ENCODE measurements at places on chromosomes 7 and 10.

DNA sequence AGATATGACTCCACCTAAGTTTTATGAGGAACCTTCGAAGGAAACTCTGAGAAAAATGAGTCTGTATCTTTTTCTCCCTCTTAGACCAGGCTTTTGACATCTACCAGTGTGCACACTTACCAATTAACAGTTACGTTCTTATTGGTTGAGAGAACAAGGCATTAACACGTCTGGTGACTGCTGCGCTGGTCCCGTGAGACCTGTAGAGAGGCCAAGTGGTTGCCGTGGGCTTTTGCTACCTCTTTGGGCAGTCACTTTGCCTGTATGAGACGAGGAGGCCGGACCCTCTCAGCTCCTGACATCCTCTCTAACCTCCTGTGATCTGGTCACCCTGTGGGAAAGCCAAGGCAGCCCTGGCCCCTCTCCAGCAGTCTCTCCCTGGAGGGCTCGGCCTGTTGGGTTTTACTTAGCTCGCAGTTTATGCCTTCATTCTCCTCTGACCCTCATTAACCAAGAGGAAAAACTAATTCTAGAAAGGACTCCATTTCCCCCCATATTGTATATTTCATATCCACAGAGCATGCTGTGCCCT is 513.9 kb upstream of the GALNT17 start:
- DNase-seq: no peak

DNA sequence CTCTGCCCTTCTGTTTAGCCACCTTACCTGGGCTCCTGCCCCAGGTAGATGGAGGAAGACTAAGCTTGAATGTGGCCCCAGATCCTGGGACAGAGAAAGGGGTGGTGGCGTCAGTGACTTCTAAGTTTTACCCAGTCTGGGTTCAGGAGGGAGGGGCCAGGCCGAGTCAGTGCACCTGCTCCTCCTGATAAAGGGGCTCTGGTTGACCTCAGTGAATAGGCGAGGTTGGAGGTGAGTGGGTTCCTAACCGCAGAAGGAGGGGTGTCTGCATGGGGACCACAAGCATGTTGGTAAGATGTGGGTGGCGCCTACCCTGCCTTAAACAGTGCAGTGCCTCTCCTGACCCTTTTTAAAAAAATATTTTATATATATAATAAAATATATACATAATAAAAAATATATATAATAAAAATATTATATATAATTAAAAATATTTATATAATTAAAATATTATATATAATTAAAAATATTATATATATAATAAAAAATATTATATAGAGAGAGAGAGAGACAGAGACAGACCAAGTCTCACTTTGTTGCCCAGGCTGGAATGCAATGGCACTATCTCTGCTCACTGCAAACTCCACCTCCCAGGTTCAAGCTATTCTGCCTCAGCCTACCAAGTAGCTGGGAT is 97.3 kb upstream of the GTF2I start:
- DNase-seq: no peak

DNA sequence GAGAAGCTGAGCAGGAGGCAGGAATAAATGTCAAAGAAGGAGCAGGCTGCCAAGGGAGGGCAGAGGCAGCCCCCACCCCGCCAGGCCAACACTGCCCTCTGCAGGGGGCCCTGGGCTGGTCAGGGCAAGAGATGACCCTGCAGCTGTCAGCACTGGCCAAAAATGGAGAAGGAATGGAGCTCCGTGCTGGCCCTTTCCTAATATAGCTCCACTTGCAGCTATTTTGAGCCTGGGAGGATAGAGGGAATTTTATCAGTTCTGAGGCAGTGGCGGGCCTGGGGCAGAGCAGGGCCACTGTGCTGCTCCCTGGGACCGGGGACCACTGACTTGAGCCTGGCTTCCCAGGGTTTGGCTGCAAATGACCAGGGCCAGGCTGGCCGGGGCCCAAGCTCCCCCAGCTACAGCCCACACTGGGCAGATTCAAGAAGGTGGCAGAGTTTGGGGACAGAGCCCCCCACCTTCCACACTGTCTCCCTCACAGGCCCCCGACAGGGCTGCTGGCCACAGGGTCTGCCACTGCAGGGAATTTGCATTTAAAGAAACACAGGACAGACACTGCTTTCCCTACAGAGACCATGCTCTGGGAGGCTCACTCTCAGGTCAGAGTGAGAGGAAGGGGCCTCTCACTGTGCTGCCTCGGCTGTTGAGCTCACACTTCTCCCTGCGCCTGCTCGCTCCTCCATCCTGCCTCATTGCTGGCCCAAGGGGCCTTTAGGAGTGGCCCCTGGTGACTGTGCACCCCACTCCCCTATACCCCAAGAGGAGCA is 16.2 kb downstream of the LDB3 start:
- no peak for DNase-seq

DNA sequence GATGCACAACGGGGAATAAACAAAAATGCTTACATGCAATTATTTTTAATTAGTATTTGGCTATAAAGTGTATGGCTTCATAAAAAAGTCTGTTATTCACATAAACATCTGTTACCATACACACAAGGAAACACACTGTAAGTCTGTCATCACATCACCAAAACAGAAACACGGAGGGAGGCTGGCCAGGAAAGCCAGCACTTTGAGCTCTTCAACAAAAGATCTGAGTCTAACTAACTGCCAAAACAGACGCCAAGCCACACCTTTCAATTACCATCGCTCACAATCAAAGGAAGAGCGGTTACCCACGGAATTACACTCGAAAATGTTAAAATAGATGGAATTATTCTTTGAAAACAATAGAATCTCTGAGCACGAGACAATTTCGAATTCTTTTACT is 49.2 kb upstream of the MGMT start:
- DNase-seq: no peak

DNA sequence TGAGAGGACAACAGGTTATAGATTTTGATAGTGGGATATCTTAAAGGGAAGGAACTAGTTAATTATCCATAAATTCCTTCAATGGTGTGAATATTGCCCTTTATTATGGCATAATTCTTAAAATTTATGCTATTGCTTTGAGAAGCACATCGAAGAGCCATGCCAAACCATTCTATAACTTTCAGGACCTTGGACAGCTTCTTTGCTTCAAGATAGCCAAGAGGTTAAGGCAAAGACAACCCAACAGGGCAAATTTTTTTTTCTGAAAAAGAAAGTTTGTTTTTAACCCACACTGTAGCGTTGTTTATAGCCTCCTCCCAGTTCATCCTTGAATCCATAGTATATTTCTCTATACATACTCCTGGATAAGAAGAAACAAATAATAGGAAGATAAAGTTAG is 103.2 kb downstream of the NRG3 start:
- DNase-seq: no peak

- no peak for DNase-seq
Observed at GRCh38 chr10:53276797-53277196, 504.2 kb upstream of the MBL2 start.

- DNase-seq: no peak
Observed at GRCh38 chr10:133439517-133440461, 14.0 kb upstream of the SCART1 start.

- no peak for DNase-seq
Observed at GRCh38 chr7:100434297-100435144, 1.8 kb downstream of the PPP1R35 start.

DNA sequence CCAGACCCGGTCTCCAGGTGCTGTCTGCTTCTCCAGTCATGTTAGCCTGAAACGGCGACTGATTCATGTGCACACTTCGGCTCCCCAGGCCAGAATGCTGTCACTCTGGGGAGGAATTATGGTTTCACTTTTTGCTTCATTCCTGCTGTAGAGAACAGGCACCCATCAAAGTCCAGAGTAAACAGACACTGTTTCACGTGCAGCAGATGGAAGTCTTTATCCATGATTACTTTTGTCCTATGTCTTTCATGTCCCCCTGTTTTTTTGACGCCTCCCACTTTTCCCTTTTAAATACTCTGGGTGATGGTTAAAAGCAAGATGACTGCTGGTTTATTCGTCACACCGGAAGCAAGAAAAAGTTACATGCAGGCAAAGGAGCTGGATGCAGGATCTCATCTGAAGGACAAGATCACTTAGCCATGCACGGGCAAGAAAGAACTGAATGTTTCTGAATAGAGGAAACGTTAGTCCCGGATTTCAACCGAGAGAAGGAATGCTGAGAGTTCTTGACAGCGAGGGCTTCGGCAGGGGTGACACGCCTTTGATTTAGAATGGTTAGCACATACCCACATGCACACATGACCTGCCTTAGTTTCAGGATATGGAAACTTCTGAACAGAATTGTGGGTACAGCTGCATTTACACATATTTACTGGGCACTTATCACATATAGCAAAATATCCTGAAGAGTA is 250.0 kb upstream of the KLF6 start:
- no peak for DNase-seq

DNA sequence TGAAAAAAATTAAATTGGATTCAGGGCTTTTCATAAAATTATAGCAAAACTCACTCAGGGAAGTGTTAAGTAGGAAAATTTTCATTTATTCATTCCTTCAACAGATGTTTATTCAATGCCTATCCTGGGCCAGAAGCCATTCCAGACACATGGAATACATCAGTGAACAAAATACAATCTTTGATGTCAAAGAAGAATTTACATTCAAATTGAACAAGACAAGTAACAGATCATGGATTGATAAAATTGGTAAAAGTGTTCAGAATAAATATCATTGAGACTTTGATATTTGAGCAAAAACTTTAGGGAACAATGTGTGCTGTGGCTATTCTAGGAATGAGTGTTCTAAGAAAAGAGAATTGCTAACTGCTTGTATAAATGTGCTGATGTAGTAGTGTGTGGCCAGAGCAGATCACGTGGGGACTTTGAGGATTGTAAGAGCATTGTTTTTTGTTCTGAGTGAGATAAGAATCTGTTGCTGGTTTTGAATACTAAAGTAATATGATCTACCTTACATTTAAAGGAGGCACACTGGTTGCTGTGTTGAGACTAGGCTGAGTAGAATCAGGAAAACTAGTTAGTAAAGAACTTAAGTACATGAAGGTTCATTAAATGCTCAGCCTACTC is 957.2 kb downstream of the PCDH15 start:
- peak; percentile 26 for DNase-seq

DNA sequence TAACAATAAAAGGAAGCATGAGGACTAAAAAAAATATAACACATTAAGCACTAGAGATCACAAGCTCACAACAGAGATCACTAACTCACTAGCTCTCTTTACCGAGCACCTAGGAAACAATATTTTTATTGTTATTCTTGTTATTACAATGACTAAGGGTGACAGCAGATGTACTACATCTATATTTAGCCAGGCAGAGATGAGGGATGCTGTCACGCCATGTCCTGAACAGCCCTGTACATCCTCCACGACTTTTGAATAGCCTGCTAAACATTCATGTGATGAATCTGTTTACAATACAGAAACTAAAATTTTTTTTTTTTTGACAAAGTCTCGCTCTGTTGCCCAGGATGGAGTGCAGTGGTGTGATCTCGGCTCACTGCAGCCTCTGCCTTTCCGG is 22.7 kb downstream of the FAM133B start:
- no peak for DNase-seq

DNA sequence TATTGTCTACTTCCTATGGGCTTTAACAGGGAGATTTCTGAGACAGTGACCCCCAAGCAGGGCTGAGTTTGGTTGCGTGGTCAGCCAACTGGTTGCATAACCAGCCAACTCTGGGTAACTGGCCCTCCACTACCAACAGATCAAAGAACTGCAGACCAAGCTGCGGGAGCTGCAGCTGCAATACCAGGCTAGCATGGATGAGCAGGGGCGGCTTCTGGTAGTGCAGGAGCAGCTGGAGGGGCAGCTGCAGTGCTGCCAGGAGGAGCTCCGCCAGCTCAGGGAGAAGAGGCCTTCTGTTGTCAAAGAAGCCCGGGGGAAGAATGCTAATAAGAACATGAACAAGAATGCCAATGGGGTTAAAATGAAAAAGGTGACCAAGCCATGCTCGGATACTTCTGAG is 15.7 kb upstream of the FLNC start:
- no peak for DNase-seq

DNA sequence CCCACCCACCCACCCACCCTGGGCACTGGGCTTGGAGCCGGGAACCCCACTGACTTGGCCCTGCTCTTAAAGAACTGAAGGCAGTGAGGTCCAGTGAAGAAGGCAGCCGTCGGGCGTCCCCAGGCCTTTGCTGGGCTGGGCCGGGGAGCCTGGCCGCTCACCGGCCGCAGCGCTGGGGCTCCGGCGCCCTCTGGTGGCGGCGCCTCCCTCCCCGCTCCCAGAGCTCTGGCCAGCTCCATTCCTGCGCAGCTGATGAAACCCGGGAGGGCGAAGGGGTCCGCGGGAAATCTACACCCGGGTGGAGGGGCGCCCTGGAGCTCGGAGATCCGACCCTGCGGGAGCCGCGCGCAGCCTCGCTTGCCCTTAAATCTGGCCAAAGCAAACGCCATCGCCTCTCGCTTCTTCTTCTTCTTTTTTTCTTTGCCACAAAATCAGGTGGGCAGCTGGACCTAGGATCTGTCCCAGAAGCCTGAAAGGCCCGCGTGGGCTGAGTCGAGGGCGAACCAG is 1.7 kb upstream of the CXCL12 start:
- no peak for DNase-seq

DNA sequence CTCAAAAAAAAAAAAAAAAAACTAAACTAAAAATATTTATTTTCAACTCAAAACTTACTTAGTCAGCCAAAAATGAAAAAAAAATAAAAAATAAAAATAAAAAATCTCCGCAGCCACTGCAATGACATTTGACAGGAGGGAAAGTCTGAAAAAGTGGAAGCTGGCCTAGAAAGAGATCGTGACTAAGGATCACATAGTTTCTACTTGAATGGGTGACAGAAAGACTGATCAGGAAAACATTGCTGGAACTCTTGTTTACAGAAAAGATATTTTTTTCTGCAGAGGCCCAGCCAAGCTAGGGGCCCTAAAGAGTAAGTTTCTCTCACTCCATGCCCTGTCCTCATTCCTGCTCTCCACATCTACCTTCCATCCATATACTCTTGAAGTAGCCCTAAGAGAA is 92.8 kb upstream of the KCND2 start:
- DNase-seq: no peak

GRCh38 chr7:18013936-18014335 is 13.7 kb downstream of the PRPS1L1 start:
- no peak for DNase-seq

GRCh38 chr10:59271160-59271559 is 91.2 kb downstream of the FAM13C start:
- no peak for DNase-seq

- DNase-seq: no peak
Observed at GRCh38 chr10:52213321-52213752, 100.7 kb upstream of the DKK1 start.

- no peak for DNase-seq
Observed at GRCh38 chr7:71239586-71240268, 107.8 kb downstream of the GALNT17 start.

- no peak for DNase-seq
Observed at GRCh38 chr10:96222908-96223307, 48.5 kb downstream of the BLNK start.

DNA sequence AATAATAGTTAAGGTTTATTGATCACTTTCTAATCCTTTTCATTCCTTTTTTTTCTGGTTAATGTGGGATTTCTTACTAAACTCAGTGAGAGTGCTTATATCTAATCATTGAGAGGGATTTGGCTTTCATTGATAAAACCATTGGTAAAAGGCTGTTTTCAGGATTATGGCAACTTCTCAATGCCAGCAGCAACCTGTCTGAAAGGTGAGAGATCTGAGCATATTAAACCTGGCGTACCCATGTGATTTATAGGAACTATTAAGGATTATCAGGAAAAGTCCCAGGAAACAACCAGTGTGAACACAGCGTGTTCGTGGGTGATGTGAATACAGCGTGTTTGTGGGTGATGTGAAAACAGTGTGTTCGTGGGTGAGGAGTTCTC is 65.9 kb downstream of the PDIA4 start:
- no peak for DNase-seq

- DNase-seq: no peak
Observed at GRCh38 chr10:86770412-86770960, 14.1 kb downstream of the BMPR1A start.

Measured in non-pigmented ciliary epithelial cell (primary cell).